ENCODE measurements at places on chromosomes 5 and 9. TPM values are rescaled to one million over a fixed set of nuclear protein-coding genes. Genes with fewer than 3 reads are reported as not detected.

Gene GABRP
- total RNA-seq: not detected

GRCh38 chr5:41763574-41763973 lies 106.7 kb downstream of the OXCT1 start:
- no peak for DNase-seq

GRCh38 chr9:93076101-93076791 lies 17.7 kb downstream of the SUSD3 start:
- DNase-seq: no peak

DNA sequence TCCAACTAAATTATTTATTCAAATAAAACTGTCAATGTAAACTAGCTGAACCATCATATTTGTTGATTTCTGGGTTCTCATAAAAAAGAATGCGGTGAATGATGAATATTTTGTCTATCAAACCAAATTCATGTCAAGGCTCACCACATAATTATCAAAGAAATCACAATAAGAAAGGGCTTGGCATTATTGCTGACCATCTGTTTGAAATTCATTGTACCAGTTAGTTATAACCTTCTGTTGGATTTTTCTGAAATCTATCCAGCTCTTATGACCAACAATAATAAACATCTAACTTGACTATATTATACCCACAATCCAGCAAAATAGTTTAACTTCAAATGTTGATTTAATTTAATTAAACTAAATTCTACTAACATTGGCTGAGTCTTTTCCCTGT lies 53.1 kb downstream of the GABRA1 start:
- DNase-seq: no peak

DNA sequence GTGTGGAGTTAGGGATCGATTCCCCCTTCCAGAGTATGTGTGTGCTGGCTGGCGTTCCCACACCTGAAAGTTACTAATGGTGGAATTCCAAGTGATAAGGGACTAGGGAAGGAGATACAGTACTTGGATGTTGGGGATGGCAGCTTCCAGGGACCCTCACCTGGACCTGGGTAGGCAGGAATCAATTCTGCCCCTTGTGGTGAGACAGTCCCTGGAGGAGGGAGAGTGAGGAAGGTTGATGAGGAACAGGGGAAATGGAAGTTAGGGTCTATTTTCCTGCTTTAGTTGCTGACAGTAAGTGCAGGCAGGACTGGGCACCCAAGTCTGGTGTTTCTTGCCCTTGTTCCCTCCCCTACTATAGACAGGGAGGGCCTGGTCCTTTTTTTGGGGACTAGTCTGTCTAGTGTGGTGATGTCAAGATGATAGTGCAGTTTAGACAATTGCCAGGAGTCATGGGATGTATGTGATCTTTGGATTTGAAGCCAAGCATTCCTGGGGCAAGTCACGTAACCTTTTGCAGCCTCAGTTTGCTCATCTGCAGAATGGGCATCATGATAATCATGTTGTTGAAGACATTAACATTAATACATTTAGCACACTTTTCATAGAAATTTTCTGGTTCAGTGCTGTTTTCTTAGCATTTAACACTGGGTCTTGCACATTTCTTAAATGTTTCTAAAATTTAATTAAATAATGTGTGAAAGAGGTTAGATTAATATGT lies 51.7 kb downstream of the DAB2IP start:
- DNase-seq: no peak

DNA sequence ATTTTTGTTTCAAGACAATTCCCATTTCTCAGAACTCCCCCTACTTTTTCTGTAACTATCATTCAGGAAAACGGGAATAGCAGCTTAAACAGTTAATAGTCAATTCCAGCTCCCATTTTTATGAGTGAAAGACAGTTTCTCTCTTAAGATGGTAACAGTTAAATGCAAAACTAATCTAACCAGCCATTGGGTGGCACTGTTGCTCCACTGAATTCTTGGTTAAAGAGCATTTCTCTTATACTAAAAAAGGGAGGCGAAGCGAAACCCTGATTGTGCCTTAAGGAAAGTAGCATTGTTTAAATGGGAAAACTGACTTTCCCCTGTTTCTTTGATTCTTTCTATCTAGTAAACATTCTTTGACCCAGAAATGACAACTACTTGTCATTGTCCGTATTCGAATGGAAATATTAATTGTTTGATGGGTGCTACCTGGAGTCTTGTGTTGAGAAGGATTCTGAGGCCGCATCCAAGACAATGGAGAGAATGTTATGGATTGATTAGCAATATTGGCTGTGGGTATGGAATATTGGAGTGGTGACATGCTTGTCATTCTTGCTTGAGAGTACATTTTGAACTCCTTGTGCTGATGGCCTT lies 507.8 kb downstream of the MAT2B start:
- DNase-seq: peak; percentile 37

Gene LRRTM2
- 0.29 TPM for total RNA-seq

- no peak for DNase-seq
These were observed 323.8 kb upstream of the ARRDC3 start for GRCh38 chr5:91706785-91707520.

GRCh38 chr5:36701085-36701698 lies 94.8 kb downstream of the SLC1A3 start:
- no peak for DNase-seq

DNA sequence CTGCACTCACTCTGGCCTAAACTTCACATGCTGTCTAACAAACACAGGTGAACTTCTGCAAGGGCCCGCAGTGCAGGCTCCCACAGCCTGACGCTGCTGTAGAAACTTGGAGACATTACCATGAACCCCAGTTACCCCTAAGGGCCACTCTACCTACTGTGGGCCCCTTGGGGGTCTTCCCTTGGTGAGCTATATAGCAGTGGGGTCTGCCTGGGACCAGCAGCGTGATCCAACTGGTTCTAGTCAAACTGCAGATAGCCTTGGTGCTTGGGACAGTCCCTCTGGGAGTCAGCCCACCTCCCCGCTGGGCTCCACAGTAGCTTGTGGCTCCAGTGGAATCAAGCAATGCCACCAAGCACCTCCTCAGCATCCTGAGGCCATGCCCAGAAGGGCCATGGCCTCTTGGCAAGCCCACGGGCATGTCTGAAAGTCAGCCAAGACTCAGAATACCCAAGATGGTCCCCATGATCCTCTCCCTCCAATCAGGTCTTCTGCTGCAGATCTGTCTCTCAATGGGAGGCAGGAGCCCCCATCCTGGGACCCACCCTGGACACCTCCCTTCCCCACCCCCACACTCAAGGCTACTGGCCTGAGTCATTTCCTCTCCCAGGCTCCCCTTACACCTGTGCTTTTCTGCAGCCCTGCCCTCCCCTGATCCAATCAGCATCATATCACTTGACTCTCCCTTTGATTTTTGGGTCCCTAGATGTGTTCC lies 230.0 kb upstream of the IRX1 start:
- no peak for DNase-seq

DNA sequence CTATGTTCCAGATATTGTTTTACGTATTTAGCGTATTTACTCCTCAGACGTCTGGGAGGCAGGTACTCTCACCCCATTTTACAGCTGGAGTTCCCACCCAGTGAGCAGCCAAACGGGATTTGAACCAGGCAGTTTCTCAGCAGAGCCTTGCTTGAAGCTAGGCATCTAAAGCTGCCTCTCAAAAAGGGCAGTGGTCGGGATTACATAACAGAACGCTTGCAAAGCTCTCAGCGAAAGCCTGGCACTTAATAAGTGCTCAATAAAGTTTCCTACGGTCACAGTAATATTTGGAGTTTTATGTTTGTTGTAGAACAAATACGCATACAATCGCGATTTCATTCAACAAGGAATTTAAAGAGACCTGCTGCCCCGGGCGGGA lies 286 bp upstream of the BSPRY start:
- no peak for DNase-seq

DNA sequence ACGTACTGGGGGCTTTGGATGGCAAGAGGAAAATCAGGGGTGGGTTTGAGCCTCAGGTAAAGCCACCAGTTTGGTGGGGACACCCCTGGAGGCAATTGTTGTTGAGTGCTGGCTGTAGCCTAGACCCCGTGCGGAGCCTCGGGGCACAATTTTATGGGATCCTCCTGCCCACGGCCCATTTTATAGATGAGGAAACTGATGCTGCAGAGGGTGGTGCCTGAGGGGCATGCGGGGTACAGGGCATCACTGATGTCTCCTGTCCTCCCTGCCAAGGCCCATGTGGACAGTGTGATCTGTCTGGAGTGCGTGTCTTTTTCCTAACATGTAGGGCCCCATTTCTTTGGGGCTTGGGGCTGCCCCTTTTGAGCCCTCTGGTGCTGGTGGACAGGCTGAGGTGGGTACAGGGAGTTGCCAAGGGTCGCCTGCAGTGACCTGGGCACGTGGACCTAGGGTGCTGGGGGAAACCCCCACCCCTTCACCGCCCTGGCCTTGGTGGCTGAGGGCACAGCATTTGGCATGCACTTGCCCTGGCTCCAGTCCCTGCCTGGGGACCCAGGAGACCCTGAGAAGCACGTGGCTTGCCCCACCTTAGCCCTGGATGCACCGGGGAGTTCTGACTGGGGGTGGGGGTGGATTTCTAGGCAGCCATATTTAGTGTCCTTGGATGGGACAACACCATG lies 22.1 kb downstream of the WNK2 start:
- no peak for DNase-seq

Gene SLC6A3
- total RNA-seq: not detected

DNA sequence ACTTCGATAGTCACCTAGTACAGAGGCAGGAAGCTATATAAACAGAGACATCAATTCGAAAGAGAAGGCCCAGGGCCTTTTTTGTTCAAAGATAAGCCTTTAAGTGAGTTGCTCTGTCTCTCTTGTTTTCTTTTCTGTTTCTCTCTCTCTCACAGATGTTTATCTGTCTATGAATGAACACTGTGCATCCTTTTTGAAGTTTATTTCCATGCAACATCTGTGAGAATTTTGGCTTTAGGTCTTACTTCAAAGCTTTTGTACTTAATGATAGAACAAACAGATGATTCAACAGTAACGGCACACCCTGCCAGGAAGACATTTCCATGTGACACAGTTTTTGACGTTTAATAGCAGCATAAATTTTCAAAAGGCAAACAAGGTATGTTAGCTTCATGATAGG lies 1413.1 kb upstream of the CDH6 start:
- DNase-seq: no peak

- DNase-seq: peak; percentile 25
These were observed 68.8 kb downstream of the ELL2 start for GRCh38 chr5:95892784-95893354.

DNA sequence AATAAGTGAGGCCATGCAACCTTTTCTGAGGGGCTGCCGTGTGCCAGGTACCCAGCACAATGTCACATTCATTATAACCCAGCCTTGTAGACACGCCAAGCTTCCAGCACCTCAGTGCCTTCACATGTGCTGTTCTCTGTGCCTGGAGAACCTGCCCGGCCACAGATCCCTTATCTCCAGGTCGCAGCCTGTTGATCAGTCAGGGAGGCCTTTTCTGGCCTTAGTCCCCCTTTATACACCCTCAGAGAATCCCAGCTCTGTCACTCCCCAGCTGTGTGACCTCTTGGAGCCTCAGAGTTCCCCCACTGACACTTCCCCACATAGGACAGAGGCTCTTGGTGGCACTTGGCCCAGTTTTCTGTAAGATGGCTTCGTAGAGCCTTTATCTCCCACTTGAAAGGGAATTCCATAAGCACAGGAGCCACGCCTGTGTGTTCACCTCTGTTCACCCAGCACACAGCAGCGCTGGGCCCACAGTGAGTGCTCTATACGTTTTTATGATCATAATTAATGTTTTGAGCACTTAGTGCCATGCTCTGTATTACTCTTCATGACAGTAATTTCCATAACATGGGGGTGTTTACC lies 38.7 kb downstream of the NEURL1B start:
- DNase-seq: no peak

Gene TEX48
- 1.7 TPM for total RNA-seq

Gene PCDHA9
- total RNA-seq: not detected

DNA sequence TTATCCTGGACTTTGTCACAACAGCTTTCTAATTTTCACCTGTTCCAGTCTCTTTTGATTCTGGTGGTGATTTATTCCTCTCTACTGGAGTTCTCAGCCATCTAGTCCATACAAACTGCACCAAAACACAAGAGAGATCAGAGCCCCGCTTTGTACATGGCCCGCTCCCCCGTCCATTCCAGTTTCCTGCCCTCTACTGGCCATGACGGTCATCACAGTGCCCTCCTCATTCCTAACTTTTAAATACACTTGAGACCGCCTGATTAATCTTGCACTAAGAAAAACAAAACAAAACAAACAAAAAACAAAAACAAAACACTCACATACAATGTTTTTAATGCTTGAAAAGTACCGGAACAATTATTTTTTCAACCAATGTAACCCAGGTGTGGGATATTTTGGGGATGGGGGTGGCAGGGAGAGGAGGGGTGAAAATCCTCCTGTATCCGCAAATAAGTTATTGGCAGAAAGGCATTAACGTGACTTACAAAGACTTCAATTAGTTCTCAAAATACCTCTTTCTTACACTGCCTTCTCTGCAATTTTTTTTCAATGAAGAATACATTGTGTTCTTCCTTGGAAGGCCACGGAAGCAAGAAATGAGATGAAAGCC lies 84.8 kb upstream of the PAM start:
- no peak for DNase-seq

Gene ENTREP1
- total RNA-seq: not detected

Gene SPATA31C1
- not detected for total RNA-seq

Gene FOXD4L5
- total RNA-seq: 0.26 TPM

DNA sequence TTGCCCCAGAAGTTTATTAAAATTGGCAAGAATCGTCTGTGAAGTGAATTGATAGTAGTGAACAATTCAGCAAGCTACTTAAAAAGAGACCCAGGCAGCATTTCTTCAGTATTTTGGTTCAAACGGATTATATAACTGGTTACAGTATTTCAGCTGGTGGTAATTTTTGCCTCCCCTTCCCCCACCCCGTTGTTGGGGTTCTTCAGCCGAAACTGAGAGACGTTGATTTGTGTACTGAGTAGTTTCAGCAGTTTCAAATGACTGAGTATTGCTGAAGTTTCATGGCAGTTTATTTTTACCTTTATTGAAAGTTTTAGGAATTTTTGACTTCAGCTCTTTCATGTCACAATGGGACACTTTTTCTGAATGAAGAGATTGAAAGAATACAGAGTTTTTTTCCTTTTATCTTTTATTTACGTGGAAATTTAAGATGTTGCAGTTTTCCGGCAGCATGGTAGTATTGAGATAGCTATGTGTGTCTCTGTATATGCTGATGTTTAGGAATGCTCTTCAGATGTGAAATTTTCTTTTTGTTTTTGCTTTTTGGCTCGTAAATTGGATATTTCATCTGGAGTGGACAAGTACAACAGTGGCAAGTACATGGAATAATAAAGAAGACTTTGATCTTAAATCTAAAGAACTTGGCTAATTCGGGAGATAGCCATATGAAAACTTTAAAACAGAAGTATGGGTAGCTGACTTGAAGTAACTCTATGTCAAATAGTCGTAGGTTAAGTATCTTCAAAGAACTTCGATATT lies 1.9 kb downstream of the GPBP1 start:
- DNase-seq: peak; percentile 58

Data from activated T-cell treated with anti-CD3 and anti-CD28 coated beads, Interleukin-2, amount 50 U/mL, for 72 hours (primary cell).